ENCODE measurements at places on chromosomes 11 and 22.
A peak's percentile ranks its signal among the peaks of the same experiment; 100 is the strongest.

DNA sequence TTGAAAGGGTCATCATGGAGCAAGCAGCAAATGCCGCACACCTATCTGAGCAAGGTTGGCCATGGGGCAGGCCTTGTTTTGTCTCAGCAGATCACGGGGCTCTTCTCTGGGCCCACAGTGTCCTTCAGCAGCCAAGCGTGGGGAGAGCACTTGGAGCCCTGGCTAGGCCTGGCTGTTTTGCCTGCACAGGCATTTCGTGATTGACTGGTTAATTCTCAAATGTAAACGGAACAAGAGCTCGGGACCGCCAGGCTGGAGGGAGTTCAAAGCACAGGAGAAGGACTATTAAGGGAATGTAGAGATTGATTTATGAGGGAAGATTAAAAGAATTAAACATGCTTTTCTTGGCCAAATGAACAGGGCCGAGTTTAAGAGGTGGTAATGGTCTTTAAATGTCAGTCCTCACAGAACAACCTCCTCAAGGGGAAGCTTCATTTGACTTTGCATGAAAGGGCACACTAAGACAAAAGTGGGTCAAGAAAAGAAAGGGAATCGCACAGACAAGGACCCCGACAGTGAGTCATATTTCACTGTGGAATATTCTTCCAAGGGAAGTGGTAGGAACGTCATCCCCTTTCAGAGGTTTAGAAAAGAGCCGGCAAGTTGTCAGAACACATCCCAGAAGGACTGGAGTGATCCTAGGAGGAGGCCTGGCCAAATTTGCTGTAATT lies 20.7 kb downstream of the SPON1 start:
- no peak for DNase-seq

- DNase-seq = no peak
Measured at GRCh38 chr22:24433001-24433827, 5.8 kb downstream of the ADORA2A start.

DNA sequence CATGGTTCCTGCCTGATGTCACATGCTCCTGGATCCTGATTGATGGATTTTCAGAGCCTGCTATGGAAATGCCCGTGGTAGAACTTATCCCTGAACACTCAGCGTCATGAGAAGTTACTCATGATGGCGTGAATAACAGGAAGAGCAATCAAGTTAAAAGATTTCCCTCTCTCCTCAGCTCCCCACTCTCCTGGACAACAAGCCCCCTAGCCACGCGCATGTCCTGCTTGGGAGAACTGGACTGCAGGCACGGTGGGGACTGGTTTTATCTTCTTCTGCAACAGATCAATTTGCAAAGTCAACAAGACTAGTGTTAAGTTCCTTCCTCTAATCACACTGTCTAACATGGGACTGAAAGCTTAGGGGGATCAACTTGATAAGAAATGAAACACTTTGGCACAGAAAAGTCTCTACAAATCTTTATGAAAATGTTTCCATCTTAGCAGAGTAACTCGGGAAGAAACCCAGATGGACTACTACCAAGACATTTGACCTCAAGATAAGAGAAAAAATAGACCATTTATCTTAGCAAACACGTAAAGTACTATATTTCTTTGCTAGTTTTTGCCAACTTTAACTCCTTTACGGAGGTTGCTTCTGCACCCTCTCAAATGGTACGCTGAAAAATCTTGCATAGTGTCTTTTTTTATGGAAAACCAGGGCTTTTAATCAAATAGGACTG lies 27.6 kb downstream of the POU2AF1 start:
- no peak for DNase-seq

GRCh38 chr11:123601136-123601535 lies 53.3 kb downstream of the SCN3B start:
- DNase-seq = no peak

GRCh38 chr11:65880027-65880426 lies 390 bp downstream of the CTSW start:
- DNase-seq = no peak

DNA sequence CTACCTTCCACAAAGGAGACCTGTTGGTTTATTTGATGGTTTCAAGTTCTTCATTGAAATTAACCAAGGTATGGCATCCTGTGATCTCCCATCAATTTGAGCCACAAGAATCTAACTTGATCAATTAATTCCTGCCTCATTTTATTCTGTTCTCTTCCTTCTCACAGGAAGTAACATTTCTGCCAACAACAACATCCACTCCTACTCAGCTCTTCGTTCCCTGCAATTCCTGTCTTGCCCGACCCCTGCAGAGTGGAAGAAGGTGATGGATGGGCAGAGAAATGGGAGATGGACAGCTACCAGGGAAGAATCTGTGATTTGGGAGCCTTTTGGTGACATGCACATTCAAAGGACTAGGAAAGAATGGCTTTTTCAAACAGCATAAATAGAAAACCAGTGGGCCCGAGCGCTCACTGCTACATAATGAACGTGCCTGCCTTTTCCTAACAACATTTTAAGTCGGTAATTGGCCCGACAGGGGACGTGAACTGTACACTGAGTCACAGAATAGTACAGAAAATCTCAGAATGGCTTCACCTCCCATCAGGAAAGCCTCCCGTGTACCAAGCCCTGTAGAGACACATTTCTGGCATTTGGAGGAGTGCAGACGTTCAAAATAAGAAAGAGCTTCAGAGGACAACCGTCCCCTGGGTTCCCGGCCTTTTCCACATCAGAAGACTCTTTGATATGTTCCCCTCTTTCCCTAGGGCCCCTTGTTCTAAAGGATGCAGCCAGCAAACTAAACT lies 112.6 kb upstream of the SEZ6L start:
- no peak for DNase-seq

- no peak for DNase-seq
Measured at GRCh38 chr11:128052912-128053641, 534.3 kb downstream of the ETS1 start.

DNA sequence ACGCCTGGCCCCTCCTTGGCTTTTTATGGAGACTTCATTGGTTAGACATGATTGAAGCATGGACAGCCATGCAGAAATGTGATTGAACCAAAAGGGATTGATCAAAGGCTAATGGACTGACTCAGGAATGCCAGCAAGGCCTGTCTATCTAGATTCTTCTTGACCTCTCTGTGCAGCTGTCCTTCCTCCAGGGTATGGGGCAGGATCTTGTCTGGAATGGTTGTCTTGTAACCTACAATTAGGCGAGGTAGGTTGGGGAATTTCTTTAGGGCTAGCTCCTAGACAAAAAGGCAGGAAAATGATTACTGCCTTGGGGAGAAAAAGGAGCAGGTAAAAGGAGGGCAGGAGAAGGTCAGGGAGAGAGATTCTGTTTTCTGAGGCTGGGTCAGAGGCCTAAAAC lies 59.6 kb upstream of the INCENP start:
- no peak for DNase-seq

DNA sequence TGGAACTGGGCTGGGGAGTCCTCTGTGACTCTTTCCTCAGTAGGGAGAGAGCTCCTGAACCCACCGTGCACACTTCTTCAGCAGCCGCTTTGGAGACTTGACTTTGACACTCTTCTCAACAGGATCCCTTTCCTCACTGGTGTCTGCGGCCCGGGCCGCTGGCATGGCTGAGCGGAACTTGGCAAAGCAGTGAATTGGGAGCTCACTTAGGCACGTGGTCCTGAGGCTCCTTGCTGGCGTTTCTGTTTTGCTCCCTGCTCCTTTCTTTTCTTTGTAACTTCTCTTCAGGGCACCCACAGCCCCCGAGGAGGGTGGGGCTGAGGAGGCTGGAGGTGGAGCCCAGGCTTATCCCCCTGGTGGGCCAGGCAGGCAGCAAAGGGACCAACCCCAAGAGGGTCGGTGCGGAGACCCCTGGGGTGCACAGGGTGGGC lies 8.4 kb upstream of the KCNQ1OT1 start:
- no peak for DNase-seq

- peak; percentile 88 for DNase-seq
Measured at GRCh38 chr22:38868886-38869381, 3.1 kb downstream of the CBX6 start.

DNA sequence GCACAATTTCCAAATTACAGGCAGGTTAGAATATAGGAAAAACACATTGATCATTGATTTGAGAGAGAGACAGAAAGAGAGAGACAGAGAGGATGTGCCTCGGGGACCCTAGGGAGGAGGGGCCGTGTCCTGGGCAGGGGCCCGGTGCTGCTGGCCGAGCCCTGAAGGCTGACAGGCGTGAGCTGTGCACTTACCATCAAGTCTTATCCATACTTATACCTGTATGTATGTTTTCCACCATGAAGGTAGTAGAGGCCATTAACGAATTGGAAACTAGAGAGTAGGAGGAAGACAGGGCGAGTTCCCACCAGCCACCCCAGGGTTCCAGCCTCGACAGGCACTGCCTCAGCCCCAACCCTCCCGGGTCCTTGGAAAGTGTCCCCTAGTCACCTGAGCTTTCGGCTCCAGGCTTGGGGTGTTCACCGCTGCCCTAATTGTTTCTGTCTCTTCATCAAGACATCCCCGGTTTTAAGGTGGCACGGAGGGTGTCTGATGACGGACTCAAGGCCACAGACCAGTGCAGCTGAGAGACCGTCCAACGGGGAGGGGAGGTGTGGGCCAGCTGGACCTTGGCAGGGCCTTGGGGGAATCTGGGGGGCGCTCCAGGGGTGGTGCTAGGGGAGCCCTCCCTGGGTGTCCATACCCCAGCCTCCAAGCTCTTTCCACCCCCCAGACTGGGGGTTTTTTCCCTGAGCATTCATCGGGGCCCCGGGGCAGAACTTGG lies 431.3 kb downstream of the TBC1D22A start:
- DNase-seq = no peak

- no peak for DNase-seq
Measured at GRCh38 chr22:33116841-33117547, 58.8 kb upstream of the SYN3 start.

DNA sequence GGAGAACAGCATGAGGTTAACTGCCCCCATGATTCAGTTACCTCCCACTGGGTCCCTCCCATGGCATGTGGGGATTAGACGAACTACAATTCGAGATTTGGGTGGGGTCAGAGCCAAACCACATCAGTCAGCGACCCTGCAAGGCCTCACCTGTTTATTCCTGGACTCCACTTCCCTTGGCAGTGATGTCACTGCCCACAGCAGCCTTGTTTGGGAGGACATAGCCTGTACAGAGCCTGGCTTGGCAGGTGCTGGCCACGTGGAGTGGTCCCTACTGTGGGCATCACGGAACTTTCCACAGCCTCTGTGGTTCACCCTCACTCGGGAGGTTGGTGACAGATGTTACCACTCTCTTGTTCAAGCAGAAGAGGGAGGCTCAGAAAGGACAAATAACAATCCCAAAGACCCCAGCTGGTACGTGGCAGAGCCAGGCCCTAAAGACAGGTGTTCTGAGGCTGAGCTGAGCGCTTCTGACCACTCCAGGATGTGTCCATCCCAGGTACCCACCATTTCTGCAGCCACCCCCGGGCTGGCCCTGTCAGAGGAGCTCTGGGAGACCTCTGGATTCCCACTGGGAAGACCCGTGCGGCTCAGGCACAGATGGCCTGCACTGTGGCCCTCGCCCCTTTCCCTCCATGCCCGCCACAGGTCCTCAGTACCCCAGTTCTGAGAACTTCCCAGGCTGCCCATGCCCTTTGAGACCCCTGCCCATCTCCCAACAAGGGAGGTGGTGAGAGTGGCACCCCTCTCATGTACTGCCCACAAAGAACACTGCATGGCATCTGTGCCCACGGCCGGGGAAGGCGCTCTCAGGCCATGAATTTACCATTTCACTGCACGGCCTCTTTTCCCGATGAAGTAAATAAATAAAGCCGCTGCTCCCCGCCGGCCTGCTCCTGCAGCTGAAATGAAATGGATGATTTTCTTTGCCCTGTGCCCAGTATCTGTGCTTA lies 605.8 kb downstream of the TBC1D22A start:
- DNase-seq = peak; percentile 54

GRCh38 chr22:47781024-47781423 lies 1018.6 kb downstream of the TBC1D22A start:
- DNase-seq = no peak

- no peak for DNase-seq
Measured at GRCh38 chr22:32735526-32735925, 66.0 kb upstream of the TIMP3 start.

All from type B pancreatic cell (in vitro differentiated cells).